ENCODE measurements at places on chromosomes 6 and 20.
A peak's percentile ranks its signal among the peaks of the same experiment; 100 is the strongest.

DNA sequence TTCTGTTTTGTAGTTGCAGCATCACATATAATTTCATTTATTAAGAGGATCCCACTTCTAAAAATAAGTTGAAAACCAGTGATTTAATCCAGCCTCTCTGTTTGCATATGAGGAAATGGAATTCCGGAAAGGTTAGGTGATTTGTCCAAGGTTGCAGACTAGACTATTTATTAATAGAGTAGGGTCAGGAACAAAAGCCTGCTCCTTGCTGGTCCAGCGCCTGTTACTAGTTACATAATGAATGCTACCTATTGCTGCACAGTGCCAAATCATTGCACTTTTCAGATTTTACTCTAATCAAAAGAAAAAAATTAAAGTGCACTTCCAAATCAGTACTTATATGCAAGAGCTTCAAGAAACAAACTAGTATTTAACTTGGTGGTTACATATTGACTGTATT lies 238.6 kb downstream of the ESR1 start:
- no peak for DNase-seq

- DNase-seq = no peak
These were observed 103.2 kb upstream of the RIPOR2 start for GRCh38 chr6:25038999-25039398.

GRCh38 chr6:71082033-71082650 lies 125.3 kb upstream of the B3GAT2 start:
- DNase-seq = no peak

DNA sequence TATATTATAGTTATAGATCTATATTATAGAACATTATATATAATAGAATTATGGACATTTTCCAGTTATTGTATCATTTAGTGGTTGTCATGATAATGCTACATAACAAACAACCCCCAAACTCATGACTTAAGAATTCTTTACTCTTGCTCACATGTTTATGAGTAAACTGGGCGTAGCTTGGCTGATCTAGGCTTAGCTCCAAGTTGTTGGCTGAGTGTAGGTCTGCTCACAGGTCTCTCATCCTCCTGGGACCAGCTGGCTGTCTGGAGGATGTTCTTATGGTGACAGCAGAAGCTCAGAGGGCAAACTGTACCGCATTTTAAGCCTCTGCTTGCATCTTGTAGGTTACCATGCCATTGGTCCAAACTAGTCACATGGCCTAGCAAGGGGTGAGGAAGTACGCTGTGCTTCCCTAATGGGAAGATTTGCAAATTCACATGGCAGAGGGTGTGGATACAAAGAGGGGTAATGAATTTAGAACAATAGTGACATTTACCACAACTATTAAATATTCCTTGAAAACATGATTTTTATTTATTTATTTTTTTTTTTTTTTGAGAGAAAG lies 34.2 kb downstream of the ARHGAP40 start:
- DNase-seq = peak; percentile 11

GRCh38 chr6:143198312-143198711 lies 137.6 kb downstream of the AIG1 start:
- no peak for DNase-seq

GRCh38 chr6:84728602-84729001 lies 35.8 kb downstream of the TBX18 start:
- DNase-seq = peak; percentile 9

GRCh38 chr6:139821676-139822223 lies 447.3 kb upstream of the CITED2 start:
- no peak for DNase-seq

- DNase-seq = no peak
These were observed 904.3 kb upstream of the FLRT3 start for GRCh38 chr20:15241681-15242080.

DNA sequence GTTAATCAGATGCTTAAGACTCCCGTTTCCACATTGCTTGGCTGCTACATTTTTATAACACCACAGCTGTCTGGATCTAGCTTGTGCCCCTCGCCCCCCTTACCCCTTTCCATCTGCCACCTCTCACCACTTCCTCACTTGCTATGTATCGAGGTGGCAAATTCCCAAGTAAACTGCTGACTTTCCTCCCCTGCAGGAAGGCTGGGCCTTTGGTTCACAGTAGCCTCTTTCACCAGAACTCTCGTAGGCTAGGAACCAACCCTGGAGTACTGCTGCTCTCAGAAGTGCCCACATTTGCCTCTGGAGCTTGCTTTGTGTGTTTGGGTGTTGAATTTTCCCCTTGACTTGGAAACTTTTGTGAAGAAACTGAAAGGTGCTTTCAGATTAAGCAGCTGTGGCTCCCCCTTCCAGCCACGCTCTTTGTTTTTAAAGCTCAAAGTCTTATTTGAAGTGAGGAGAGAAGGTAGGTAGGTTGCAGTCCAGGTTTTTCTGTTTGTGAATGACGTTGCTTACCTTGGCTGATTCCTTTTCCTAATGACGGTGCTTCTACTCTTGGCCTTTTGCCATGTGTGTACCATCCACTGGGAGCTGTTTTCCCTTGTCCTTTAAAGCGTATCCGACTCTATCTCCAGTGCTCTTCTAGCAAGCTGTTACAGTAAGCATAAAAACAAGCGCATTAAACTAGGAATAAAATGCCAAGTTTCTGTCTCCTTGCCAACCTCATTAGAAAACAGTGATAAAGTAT lies 90.4 kb downstream of the CARMIL1 start:
- no peak for DNase-seq

- DNase-seq = peak; percentile 50
These were observed 38.4 kb downstream of the ZMYND8 start for GRCh38 chr20:47318027-47318585.

DNA sequence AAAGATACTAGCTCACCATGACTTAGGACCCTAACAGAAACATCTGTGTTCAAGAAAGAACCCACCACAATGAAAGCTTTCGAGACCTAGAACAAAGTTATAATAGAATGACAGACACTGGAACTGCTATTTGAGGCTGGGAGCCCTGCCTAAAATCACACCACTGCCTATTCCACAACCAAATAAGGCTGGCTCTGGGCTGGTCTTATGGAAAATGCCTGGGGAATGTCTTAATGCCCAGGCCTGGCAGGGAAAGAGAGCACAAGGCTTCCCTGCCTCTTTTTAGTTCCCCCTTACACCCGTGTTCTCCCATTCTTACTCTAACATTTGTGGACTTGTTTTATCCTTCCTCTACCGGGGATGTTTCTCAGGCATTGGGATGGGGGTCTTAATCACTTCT lies 5.6 kb upstream of the METTL24 start:
- no peak for DNase-seq

DNA sequence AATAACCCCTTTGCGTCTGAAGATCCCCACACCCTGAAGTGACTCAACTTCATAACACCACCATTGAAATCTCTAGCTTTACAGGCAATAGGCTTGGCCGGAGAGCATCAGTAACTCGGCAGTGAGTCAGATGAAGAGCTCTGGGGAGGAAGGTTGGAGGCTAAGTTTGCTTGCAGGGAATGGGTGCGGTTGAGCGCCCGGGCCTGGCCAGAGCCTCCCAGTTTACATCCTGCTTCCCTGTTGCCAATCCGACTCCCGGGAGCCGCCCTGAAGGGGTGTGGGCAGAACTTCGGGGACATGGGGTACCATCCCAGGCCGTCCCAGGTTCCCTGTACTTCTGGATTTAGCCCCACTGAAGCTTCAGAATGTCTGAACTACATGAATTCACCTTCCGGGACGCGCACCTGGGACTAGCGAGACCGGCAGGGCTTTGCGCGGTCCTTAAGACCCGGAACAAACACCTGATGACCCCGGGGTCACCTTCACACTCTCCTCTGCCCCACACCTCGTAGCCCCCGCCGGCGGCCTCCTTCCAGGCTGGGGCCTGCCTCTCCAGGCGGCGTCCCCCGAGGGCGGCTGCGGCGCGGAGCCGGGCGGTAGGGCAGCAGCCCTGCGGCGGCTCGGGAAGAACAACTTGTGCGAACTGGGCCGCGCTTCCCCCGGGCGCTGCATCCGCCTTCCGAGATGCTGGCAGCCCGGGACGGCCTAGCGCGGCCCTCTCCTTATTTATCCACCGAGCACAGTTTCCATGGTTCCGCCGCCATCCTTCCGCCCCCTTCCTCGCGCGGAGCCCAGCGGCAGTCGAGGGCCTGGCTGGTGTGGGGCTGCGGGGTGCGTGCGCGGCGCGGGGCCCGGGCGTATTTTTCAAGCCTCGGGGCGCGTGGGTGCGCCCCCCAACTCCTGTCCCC lies 56.6 kb upstream of the RREB1 start:
- DNase-seq = peak; percentile 57

DNA sequence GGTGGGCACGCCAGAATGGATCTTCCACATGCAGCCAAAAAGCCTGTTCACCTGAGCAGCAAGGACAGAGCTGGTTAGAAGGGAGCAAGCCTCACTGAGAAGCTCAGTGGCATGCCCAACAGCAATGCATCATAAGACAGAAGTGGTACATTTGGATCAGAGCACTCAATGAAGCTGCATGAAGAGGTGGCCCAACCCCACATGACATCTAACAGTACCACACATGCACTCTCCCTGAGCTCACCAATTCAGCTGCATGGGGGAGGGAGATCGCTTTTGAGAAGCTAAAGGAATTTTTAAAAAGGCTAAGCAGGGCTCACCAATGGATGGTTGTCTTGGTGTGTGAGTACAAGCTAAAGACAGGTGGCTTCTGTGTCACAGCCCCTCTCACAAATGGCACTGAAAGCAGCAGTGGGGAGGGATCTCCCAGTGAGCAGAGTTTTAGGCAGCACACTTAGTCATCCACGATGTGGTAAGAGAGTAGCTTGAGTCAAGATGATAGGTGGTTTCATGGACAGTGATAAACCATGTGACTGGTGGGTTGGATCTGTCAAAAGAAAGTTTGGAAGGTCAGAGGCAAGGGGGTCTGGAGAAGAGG lies 166.6 kb upstream of the TAB2 start:
- no peak for DNase-seq

GRCh38 chr6:69063401-69063800 lies 428.3 kb downstream of the ADGRB3 start:
- peak; percentile 24 for DNase-seq

DNA sequence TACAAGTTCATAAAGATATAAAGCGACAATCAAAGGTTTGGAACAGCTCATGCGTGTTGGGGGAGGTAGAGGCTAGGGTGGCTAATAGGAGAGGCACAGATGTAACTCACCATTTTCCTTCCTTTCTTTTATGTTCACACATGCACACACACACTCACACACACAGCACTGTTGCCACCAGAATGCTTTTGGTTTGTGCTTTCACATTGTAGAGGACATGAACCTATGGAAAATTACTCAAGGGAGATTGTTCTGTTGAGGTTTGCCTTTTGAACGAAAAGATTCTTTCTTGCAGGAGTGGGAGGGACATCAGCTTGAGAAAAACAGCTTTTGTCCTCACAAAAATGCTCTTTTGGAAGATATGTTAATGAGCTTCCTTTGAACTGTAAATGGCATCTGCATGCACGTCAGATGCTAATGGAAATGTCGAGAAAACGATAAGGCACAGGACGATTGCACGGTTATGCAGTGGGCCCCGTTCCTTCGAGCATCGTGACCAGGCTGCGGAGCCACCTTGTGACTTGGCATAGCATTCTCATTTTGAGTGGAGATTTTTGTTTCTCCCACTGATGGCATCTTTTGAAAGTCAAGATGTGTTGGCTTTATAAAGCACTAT lies 724.1 kb downstream of the KIF16B start:
- no peak for DNase-seq

DNA sequence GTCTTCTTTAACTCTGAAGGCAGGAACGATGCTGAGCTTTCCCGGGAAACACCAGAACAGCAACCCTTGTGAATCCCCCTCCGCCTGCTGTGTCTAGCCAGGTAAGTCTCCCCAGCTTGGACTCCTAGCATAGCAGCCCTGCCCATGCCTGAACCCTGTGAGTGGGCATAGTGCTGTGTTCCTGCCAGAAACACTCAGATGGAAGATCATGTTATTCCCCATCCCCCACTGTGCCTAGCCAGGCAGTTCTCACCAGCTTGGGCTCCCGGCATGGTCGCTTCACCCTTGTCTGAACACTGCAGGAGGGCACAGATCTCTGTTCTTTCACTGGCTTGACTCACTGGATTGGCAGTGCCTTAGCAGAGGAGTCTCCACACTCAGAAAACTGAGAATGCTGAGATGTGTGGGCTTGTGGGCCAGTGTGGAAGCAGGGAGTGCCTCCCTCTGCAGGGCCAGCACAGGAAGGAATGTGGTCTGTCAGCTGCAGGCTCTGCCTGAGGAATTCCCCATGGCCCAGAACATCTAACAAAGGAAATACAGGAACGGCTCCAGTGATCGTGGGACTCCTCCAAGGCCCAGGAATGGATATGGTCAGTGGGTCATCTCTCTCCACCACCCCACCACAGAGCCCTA lies 440.1 kb upstream of the ADGRB3 start:
- DNase-seq = peak; percentile 13

DNA sequence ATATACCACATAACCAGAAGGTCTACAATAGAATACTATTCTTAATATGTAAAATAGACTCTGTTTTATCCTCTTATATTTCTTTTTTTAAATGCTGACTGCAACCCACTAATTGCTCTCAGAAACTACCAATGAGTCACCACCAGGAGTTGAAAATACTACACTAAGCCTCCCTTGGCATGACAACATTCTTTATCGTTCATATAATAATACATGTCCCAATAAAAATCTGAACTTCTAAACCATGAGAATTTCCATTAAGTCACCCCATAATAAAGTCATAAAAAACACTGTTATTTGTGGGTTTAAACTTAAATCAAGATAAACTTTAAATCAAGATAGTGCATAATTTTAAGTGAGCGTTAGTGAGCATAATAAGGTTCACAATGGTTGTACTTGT lies 4.2 kb downstream of the HACE1 start:
- no peak for DNase-seq

DNA sequence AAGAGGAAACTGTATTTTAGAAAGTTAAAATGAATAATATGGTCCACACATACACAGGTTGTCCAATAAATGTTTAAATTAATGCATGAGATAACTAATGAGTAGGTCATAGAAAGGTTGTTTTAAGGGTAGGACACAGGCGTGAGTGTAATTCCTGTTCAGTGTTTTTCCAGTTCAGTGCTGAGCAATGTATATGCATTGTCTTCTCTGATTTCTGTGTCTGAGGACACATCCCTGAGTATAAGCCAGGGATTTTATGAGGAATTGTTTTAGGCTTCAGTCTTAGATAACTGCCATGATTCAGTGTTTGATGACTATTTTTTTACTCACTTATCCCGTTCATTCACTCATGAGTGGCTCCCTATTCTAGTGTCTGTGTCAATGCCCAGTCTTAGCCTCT lies 298.5 kb upstream of the TBX18 start:
- DNase-seq = no peak

GRCh38 chr20:57980506-57980905 lies 247.9 kb downstream of the ANKRD60 start:
- DNase-seq = no peak

DNA sequence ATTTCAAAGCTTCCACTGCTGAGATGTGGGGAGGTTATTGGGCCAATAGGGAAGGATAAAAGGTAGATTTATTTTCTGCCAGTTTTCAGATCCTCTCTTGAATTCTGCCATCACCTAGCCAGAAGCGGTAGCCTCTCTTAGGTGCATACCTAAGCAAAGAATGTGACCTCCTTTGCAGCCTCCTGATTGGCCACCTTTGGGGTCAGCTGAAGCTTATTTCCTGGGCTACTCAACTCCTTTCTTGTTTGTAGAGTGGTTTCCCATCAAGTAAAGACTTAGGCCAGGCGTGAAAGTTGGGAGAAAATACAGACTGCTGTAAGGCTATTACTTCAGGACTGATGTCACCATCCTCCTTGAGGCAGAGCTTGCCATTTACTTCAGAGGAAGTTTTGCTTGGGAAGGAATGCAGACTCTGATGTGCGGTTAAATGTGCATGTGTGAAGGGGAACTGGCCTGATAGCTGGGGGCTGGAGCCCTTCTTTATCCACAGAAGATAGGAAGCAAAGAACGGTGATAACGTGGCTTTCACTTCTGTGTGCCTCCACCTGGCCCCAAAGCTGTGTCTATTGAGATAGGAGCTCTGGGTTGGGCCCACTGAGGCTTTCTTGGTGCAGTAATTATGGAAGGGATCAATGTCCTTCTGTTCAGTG lies 70.1 kb downstream of the TRMT11 start:
- DNase-seq = no peak

Data from RCC 7860 (cell line).